Fibroblast of skin of abdomen (primary cell): ENCODE measurements at places on chromosomes 2 and 18.

DNA sequence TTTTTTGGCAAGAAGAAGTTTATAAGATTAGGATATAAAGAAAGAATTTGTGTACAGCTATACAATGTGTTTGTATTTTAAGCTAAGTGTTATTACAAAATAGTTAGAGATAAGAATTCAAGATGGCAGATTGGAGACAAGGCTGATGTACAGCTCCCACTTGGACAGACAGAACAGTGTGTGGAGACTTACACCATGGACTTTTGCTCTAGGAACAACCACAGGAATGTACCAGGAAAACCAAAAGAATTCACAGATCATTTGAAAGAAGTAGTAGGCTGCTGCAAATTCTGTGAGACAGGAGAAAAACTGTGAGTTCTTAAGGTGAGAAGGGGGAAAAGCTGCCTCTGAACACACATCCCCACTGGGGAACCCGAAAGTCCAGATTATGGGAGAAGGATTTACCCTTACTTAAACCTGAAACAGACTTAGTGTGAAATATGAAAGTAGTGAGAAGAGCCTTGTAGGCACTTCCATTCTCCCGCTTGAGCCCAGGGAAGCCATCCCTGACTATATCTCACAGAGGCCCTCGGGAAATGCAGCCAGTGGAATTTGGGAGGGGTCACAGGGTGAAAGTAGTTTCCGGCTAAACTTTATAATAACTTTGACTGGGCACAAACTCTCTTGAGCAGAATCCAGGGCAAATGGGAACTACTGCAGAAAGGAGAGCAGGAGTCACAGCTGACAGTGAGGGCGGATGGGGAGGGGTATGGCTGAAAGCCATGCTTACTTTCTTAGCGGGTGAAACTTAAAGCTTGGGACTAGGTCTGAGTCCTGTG is 11.6 kb upstream of the RPRD1A start:
- DNase-seq: peak; percentile 72

DNA sequence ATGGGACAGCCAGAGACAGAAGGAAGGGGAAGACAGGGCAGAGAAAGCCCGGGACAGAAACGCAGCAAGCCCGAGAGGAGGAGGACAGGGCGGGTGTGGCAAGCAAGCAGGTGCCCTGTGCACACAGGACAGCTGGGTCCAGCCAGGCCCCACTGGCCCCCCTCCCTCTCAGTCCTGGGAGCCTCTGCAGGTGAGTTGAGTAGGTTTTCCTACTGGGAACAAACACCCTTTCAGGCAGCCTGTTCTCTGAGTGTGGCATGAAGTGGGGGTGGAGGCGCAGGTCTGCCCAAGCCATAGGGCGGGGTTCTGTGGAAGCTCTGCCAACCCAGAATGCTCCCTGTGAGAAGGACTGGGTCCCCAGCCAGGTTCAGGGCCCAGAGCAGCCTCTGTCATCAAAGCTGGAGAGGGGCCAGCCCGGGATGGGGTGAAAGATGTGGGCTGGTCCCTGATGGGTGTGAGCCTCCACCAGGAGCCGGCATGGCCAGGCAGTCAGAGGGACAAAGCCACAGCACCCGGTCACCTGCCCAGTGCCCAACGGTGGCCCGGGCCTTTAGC is 129.4 kb downstream of the TFCP2L1 start:
- no peak for DNase-seq

DNA sequence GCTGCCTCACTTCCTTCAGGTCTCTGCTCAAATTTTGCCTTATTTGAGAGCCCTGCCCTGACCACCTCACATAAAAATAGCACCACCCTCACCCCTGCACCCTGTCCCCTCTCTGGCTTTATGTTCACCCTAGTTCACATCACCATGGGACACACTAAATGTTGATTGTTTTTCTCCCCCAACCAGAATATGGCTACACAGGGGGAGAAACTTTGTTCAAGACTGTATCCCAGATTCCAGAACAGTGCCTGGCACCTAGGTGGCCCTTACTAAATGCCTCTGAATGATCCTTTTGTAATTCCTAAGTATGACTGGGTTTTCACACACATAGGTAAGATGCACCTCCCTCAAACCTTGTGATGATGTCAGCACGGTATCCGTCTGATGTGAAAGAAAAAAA is 28.4 kb upstream of the CATIP start:
- DNase-seq: no peak

DNA sequence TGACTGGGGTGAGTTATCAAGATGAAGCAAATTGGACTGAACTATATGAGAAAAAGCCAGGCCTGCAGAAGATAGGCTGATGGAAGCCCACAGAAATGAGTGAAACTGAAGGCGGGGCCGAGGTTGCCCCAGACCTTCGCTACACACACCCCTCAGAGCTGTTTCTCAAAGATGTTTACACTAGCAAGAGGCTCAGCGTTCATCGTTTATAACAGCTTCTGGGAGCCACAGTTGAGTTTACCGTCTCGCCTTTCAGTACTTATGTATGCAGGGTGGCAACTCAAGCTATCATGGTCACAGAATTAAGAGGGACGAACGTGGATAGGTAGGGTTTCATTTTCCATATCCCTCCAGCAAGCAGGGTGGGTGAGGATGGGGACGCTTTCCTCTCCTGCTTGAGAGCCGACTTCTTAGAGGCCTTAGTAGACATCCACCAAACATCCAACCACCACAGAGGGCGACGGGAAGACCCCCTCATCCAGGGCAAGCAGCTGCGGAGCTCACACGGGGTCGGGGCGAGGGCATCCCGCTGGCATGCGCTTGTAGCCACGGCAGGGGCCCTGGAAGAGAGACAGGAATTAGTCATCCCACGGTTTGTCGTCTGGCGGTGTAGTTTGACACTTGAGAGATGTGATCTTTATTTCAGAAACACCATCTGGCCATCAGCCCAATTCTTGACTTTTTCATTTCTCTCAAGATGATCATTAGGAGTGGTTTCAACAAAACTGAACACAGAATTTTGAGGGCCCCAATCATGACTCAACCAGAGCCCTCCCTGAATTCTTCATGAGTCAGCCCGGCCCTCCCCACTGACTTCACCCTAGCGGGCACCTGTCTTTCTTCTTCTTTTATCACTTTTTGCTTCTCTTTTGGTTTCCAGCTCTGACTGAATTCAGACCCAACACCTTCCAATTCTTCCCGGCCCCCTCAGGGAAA is 109.1 kb upstream of the CTDP1 start:
- DNase-seq: peak; percentile 89

DNA sequence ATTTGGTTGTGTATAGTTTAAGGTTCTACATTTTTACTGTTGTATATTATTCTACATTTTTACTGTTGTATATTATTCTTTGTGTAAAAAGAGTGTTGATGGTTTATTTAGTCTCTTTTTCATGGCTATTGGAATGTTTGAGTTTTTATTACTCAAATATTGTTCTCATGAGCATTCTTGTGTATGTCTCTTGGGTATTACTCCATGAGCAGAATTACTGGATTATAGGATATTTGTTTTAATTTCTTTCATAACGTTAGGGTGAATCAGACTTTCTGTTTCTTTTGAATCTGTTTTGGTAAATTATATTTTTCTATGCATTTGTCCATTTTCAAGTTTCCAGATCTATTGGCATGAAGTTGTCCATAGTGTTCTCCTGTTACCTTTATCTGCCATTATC is 111.6 kb downstream of the DYNAP start:
- DNase-seq: no peak

GRCh38 chr2:44748-45341 is 1.5 kb downstream of the FAM110C start:
- no peak for DNase-seq
